IMR-90 (cell line): ENCODE measurements at places on chromosomes 5 and 9. TPM values are rescaled to one million over a fixed set of nuclear protein-coding genes. Genes with fewer than 3 reads are reported as not detected.

GRCh38 chr9:90053027-90053426 lies 448.2 kb downstream of the GADD45G start:
- no peak for DNase-seq

GRCh38 chr5:175444060-175444904 lies at the start of gene DRD1:
Gene DRD1, minus strand, starts transcription at chr5:175444182. Its CDS starts 1,083 bp downstream, at chr5:175443099.
- peak; percentile 21 for DNase-seq

GRCh38 chr5:97135868-97136267 lies 6.5 kb downstream of the LIX1 start:
- no peak for DNase-seq

DNA sequence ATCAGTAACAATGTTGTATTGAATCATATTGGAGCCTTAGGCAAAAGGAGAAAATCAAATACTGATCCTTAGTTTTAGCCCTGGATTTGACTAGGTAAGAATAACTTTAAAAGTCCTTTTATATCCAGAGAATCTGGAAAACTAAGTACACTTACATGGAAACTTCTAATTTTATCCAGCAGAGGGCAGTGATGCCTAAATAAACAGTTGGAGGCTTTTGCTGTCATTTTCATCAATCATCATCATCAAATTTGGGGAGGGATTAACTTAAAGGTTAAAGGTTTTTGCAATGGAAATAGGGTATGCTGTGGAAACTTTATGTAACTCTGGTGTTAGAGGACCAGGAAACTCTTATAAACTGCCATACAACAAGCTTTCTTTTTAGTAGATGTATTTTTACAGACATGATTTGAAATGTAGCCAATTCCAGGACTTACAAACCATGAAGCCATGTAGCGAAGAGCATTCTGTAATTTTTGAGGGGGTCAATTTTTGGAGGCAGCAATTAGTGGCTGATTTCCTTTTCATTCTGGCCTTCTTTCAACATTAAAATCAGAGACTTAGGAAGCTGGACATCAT lies 112.7 kb downstream of the OSTF1 start:
- DNase-seq = peak; percentile 49

DNA sequence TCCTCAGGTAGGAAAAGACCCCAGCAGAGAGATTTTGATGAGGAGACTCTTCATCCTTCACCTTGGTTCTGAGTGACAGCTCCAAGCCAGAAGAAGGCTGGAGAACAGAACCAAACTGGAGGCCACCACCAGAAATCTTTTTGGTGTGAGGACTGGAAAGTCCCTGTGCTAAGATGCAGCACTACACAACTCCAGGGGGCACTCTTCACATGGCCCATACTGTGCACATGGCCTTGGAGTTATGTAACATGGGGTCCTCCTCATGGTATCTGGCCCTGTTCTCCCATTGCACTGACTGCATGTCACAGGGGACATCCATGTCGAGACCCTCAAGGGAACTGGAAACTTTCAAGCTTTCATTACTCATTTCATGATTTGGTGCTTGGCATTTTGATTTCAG lies 17.3 kb upstream of the STX17 start:
- no peak for DNase-seq

BRD3OS gene
- 15.3 and 15.8 TPM in 2 replicates for total RNA-seq
